ENCODE measurements at places on chromosomes 4 and X.
A peak's percentile ranks its signal among the peaks of the same experiment; 100 is the strongest.

- no peak for DNase-seq
These were observed 77.7 kb downstream of the PDK3 start for GRCh38 chrX:24542756-24543155.

DNA sequence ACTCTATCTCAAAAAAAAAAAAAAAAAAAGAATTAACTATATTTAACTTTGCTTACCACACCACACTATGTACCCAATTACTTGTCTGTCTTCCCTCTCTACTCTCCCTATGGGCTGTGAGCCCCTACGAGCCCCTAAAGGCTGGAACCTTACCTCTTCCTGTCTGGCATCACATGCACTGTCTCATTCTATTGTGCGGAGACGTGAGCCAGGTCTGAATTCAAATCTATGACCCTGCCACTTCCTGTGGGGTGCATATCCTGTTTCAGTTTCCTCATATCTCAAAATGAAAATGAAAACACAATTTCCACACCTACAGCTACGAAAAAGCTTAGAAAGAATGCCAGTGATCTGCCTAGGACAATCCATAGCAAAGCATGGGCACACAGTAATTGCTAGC lies 42.9 kb upstream of the HS3ST1 start:
- peak; percentile 82 for DNase-seq

DNA sequence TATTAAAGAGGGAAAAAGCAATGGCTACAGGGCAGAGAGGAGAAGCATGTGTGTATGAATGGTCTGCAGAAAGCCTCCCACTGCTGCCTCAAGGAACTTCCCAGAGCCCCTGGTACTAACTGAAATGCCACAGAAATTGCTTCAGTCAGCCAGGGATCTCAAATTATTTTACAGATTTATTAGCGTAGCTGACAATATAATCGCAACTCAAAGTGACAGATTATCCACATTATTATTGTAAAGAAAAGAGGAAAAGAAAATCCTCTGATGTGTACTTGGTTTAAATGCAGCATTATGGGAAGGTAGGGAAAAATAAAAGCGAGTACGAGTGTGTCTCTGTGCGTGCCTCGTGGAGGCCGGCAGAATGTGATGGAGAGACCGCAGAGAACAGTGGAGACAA lies 202.7 kb downstream of the DCLK2 start:
- no peak for DNase-seq

- no peak for DNase-seq
These were observed 7.6 kb upstream of the DUSP9 start for GRCh38 chrX:153639177-153640044.

DNA sequence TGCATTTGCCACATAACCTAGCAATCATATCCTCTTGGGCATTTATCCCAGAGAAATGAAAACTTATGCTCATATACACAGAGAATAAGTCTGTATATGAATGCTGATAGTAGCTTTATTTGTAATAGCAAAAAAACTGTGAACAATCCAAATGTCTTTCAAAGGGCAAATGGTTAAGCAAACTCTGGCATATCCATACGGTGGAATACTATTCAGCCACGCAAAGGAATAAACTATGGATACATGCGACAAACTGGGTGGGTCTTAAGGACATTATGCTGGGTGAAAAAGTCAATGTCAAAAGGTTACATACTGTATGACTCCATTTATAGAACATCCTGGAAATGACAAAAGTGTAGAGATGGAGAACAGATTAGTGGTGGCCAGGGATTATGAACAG lies 17.6 kb upstream of the CBR4 start:
- no peak for DNase-seq

DNA sequence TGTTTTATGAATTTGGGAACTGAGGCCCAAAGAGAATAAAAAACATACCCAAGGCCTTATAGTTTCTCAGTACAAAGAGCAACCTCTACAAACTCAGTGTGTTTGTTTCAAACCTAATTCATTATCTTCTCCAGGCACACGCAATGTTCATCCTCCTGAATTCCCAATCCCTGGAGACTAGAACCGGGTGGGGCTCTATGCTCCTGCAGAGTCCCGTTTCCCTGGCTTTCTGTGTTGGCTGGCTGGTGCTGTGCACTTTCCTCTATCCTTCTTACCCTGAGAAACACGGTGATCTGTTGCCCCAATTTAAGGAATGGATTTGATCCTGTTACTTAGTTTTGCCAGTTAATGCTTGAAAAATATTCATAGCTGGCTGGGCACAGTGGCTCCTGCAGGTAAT lies 63.9 kb downstream of the FGFBP1 start:
- DNase-seq = no peak

- DNase-seq = no peak
These were observed 645.8 kb downstream of the STIM2 start for GRCh38 chr4:27506401-27506800.

DNA sequence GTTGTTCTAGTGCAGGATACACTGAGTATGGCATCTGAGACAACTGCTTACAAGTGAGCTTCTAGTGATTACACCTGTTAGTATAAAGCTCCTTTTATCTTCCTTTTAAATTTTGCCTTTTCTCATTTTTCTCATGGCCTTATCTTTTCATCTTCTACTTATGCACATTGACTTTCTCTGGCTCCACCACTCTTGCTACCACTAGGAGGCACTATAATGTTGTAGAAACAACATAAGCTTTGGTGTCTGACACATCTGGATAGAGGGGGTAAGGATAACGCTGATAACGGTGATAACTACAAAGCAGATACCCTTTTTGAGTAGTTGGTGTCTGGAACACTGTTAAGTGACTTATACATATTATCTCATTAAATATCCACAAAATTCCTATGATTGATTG lies 187.4 kb upstream of the TEX13C start:
- DNase-seq = no peak

GRCh38 chr4:53688186-53688790 lies 97.0 kb upstream of the LNX1 start:
- no peak for DNase-seq

- peak; percentile 95 for DNase-seq
These were observed at the start of gene SPCS3 for GRCh38 chr4:176319704-176320339. Gene SPCS3 (plus strand): TSS chr4:176319966. CDS start chr4:176320077, 111 bp downstream.

DNA sequence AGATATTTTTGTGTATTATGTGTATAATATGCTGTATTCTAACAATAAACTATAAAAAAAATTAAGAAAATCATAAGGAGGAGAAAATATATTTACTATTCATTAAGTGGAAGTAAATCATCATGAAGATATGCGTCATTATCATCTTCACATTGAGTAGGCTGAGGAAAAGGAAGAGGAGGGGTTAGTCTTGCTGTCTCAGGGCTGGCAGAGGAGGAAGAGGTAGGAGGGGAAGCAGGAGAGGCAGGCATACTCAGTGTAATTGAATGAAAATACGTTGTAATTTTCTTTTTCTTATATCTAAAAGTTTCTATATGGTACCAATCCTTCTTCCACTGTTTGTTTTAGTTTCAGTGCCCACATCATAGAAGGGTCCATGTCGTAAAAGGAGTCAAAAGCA lies 9.8 kb upstream of the TMEM185A start:
- DNase-seq = no peak

- DNase-seq = no peak
These were observed 25.7 kb upstream of the RP2 start for GRCh38 chrX:46811121-46811520.

DNA sequence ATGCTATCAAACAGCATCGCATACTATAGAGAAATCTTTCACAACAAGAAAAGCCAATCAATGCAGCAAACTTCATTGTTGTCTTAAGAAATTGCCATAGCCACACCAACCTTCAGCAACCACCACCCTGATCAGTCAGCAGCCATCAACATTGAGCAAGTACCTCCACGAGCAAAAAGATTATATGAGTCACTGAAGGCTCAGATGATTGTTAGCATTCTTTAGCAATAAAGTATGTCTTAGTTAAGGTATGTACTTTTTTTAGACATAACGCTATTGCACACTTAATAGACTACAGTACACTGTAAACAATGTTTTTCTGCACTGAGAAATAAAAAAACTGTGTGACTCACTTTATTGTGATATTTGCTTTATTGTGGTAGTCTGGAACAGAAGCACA lies 37.8 kb upstream of the FUNDC1 start:
- no peak for DNase-seq

GRCh38 chr4:148090503-148091476 lies 351.4 kb downstream of the NR3C2 start:
- DNase-seq = no peak

GRCh38 chr4:40256329-40256728 lies 59.5 kb downstream of the RHOH start:
- DNase-seq = no peak

- no peak for DNase-seq
These were observed 27.8 kb upstream of the SMIM10 start for GRCh38 chrX:134963041-134963440.

Data from naive thymus-derived CD4-positive, alpha-beta T cell (primary cell).